ENCODE measurements at places on chromosomes 2 and 18.
A peak's percentile ranks its signal among the peaks of the same experiment; 100 is the strongest.

DNA sequence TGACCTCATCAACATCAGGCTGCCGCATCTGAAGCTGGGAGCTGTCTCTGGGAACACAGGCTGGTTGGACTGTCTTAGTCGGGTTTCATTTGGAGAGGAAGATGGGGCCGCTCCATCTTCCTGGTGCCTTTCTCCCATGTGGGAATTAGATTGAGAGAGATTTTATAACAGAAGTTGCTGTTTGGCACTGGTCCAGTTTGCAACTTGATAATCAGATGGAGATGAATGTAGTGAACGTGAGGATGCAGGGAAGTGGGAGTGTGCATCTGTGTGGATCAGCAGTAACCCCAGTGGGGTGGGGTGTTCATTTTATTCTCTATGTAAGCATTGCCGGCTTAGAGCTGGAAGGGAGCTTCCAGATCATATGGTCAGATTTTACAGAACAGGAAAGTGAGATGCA is 250.9 kb downstream of the DCDC2C start:
- no peak for DNase-seq

- DNase-seq = no peak
These were observed 244.7 kb upstream of the HS6ST1 start for GRCh38 chr2:128563348-128563687.

- DNase-seq = no peak
These were observed 95.6 kb upstream of the LHCGR start for GRCh38 chr2:48851161-48851560.

DNA sequence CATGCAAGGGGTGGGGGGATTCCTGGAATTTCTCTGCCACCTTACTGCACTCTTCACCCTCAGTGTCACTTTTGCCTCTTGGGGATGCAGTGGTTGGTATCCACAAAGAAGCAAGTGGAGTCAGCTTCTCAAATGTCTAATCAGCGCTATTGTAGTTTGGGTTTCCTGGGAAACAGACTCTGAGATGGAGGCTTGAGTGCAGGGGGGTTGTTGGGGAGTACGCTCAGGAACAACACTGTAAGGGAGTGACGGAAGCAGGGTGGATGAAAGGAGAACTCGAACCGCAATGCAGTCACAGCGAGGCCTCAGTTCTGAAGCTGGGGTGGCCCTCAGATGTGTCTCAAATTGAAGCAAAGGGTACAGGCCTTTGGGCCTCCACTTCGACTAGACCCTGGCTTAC is 73.6 kb upstream of the EPC2 start:
- DNase-seq = no peak

GRCh38 chr2:7243276-7243675 is 326.1 kb downstream of the RNF144A start:
- DNase-seq = no peak

DNA sequence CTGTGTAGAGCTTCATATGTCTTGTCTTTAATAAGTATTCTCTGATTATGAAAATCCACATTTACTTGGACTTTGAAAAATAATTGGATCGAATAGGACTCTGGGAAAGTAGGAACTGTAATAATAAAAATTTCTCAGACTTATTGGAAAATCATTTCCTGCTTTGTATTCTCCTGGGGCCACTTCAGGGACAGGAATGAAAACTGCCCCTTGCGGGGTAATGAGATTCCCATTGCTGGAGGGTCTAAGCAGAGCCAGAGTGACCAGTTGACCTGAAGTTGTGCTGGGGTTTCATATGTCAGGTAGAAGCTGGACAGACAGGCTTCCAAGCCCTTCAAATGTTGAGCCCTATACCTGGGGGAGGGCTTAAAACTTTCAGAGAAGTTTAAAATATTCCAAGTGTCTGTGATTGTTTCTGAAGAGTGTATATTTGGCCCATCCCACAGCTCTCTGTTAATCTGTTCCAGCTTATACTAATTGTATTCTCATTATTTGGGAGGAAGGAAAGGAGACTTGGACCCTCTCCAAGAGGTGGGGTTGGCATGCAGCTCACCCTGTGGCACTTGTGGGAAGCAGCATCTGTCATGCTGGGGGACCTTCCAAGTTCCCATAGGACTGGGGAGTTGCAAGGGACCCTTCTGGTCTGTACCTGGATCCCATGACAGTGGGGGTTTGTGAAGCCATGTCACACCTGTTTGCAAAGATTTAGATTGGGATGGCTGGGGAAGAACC is 268.7 kb upstream of the ATP5MC3 start:
- no peak for DNase-seq

- DNase-seq = no peak
These were observed 93.7 kb upstream of the ZNF516 start for GRCh38 chr18:76588601-76589226.

- no peak for DNase-seq
These were observed 16.7 kb downstream of the MAP3K2 start for GRCh38 chr2:127371037-127371436.

- DNase-seq = no peak
These were observed 21.9 kb downstream of the TEX44 start for GRCh38 chr2:231614559-231615057.

DNA sequence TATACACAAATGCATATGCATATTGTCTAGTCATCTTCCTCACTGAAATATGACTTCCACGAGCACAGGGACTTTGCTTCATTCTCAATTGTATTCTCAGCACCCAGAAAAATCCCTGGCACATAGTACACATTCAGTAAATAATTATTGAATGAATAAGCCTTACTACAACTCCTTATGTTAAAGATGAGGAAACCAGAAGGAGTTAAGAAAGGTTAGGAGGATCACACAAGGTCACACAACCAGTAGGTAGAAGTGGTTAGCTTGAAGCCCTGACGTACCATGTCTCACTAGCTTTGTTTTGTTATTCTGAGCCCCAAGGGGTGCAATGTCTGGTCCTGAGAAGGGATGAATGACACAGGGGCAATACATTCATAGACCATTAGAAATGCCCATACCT is 220.9 kb upstream of the PID1 start:
- DNase-seq = no peak

GRCh38 chr2:61537277-61537949 is 743 bp downstream of the XPO1 start:
- DNase-seq = peak; percentile 29

GRCh38 chr2:30655211-30655610 is 152.0 kb downstream of the CAPN13 start:
- no peak for DNase-seq

All from activated gamma-delta T cell (primary cell).